ENCODE measurements at places on chromosomes 16 and 17.
A peak's percentile ranks its signal among the peaks of the same experiment; 100 is the strongest.

- peak; percentile 82 for DNase-seq
These were observed at the start of the genes COG8 and NIP7 for GRCh38 chr16:69339289-69340094. COG8 (minus strand) TSS chr16:69339564; CDS start chr16:69339552, 12 bp downstream. NIP7 (plus strand) TSS chr16:69339772; CDS start chr16:69339830, 58 bp downstream.

- no peak for DNase-seq
These were observed 90.8 kb upstream of the PMFBP1 start for GRCh38 chr16:72262711-72263110.

GRCh38 chr17:15931394-15931793 lies 13.5 kb upstream of the ADORA2B start:
- no peak for DNase-seq

DNA sequence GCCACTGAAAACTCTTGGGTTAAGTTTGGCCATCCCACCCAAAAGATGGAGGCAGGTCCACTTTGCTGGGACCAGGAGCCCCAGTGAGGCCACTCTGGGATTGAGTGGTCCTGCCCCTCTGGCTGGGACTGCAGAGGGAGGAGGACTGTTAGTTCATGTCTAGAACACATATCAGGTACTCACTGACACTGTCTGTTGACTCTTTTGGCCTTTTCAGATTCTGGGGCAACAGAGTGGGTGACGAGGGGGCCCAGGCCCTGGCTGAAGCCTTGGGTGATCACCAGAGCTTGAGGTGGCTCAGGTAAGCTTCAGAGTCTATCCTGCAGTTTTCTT lies 19.5 kb upstream of the CYLD start:
- no peak for DNase-seq

DNA sequence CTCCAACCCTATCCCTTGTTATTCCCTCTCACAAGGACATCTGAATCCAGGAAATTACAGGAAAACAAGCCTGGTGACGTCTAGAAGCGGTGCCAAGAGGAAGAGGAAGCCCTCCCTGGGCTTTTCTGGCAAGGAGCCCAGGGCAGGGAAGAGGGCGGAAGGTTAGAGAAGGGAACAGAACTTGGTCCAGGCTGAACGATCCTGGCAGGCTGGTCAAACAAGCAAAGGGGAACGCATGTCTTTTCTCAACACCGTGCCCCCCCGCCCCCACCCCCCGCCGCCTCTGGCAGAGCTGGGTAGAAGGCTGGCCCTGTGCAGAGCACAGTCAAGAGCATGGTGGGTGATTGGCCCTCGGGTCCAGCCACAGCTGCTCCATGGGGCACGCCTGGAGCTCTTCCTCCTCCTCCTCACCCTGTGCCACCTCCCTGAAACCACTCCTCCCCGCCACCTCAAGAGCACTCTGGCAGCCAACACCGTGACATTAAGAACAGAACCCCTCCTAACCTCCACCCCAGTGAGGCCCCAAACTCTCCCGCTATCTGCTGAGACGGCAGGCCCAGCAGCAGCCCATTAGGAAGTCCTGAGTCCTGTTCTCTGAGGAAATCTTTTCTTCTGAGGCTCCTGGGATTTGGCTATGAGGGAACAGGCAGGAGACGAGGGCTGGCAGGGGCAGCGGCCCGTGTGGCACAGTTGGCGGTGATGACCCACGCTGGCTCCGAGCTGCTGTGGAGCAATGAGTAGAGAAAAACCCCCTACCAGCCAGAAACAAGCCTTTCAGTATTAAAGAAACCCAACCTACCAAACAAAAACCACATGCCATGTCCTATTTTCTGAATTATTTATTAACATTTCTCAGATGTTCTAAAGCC lies 7.3 kb downstream of the C16orf86 start:
- DNase-seq = no peak

GRCh38 chr17:79788455-79788854 lies 8.4 kb downstream of the CBX8 start:
- no peak for DNase-seq

GRCh38 chr16:57069053-57069452 lies 23.3 kb upstream of the CPNE2 start:
- no peak for DNase-seq

GRCh38 chr17:40558300-40558889 lies 6.9 kb downstream of the CCR7 start:
- DNase-seq = no peak

Data from T follicular helper cell (primary cell).